Tongue (tissue), 3 donors: ENCODE measurements at places on chromosomes 3 and 15.

DNA sequence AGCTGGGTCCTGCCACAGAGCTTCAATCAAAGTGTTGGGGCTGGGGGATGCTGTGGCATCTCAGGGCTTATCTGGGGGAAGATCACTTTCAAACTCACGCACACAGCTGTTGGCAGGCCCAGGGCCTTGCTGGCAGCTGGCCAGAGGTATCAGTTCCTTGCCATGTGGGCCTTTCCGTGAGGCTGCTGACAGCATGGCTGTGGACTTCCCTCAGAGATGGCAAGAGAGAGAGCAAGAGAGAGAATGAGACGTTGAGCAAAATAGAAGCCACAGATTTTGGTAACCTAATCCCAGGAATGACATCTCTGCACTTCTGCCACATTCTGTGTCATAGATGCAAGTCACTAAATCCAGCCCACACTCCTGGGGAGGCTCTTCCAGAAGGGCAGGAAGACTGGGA, 91.0 kb downstream of the TPRG1 start:
- peak; percentile 90 for DNase-seq

DNA sequence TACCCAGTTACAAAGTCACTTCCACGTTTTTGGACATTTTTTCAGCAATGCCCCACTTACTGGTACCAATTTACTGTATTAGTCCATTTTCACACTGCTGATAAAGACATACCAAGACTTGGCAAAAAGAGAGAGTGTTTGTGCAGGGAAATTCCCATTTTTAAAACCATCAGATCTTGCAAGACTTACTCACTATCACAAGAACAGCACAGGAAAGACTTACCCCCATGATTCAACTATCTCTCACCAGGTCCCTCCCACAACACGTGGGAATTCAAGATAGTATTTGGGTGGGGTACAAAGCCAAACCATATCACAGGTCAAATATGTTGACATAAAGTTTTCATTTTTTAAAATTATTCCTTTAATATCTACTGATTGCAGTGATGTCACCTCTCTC, 16.2 kb upstream of the ABI3BP start:
- no peak for DNase-seq

GRCh38 chr15:60376677-60377095, 21.1 kb downstream of the ANXA2 start:
- DNase-seq: no peak

- DNase-seq: peak; percentile 4
Measured at GRCh38 chr3:87145553-87145952, 81.6 kb upstream of the CHMP2B start.

DNA sequence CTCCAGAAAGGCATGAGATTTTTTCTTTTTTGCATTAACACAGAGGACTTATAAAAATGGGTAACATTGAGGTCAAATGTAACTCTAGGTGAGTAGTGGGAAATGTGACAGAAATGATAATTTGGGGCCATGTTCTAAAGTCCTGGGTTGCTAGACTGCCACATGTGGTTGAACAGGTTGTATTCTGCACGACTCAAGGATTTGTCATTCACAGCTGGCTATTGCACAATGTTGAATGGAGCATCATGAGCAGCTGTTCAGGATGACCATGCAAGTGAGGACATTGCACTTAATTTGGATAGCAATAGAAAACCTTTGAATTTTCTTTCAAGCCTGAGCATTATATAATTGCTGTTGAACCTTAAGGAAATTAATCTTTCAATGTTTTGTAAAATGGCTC, 396.6 kb downstream of the NAALADL2 start:
- peak; percentile 24 for DNase-seq

DNA sequence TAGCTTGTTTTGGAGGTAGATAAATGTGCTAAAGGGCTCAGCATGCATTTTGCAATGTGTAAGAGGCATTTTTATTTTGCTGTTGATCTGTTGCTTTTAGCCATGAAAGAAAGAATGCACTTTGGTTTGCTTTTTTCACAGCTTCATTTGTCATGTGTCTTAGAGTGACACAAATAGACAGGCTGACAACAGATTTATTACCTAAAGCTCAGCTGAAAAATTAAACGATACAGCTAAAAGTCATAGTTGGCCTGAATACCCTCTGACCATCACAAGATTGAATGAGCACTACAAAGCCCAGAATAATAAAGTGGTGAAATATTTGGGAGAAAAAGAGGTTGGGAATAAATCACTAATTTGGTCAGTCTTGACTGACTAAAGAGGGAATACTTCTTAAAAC, 723.1 kb downstream of the CADM2 start:
- no peak for DNase-seq

DNA sequence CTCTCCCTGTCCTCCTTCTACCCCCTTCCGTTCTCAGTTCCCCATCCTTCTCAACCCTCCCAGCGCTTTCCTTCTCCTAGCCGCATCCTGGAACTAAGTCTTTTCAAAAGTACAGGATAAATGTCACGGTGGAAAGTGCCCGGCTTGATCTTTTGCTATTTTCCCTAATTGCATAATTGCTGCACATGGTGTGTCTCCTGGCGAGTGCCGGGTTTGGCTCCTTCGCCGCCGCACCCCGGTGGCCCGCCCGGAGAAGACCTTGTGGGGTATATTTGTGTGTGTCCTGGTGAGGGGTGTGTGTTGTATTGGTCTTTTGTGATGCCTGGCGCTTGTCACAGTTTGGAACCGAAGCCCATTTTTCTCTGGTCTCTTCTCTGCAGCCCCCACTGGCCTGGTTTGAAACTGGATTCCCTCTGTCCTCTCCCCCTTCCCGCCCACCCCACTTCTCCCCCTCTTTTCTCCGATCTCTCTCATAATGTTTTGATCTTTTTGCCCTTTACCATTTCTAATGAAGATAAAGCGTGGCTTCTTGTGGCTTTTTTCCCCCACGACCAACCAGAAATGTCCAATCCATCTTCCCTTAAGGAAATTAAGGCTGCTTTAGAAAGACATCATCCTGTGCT, 692 bp downstream of the UBE2E2 start:
- peak; percentile 52 for DNase-seq

- DNase-seq: no peak
Measured at GRCh38 chr15:78396976-78397375, 41.0 kb upstream of the IREB2 start.

- no peak for DNase-seq
Measured at GRCh38 chr3:123869165-123869564, 15.0 kb downstream of the MYLK start.
